ENCODE measurements at places on chromosomes 6 and 20.

- DNase-seq = no peak
Measured at GRCh38 chr20:52104546-52105441, 86.8 kb downstream of the ZFP64 start.

DNA sequence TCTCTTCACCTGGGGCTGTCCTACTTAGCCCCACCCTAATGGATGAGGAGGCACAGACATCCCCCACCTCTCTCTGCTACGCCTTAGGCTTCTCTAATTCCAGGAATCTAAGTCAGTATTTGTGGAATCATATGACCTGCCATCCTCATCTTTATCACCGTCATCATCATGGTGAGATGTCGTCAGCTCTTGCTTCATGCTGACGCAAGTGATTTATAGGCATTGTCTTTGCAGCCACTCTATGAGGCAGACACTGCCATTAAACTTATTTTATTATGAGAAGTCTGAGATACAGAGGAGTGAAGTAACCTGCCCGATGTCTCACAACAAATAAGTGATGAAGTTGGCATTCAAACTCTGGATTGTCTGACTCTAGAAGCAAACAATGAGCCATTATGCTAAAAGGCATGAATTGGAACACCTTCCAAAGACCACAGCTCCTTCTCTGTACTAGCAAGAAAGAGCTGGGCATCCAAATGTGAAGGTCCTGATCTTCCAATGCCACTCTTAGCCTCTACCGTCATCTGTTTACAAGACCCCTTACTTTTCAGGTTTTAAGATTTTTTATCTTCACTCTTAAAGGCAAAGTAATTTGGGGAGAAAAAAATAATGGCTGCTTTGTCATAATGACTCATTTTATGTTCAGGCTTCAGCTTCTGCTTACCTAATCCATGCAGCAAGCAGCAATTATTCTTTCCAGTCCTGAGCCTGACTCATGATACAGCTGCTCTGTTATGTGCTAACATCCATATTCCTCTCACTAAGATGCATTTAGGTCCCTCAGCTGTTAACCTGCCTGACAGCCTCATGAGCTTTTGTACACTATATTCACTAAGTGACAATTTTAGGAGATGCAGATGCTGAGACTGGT is 113.7 kb upstream of the BCLAF1 start:
- no peak for DNase-seq

DNA sequence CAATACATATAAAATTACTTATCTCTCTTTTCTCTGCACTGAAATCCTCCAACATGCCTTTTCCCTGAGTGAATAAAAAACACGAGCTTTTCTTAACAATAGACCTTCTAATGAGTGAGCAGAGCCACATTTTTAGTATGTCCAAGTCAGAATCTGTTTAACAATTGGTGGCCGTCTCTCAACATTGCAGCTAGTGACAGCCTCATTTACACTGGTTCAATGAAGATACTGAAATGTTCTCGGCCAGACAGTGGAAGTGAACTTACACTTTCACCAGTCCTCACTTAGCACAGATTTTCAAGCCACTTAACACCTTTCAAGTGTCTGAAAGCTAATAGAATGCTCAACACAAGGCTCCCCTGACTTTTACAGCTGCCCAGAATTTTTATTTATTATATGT is 767.1 kb downstream of the KIF16B start:
- DNase-seq = no peak

GRCh38 chr20:58149437-58150091 is 78.9 kb downstream of the ANKRD60 start:
- no peak for DNase-seq

DNA sequence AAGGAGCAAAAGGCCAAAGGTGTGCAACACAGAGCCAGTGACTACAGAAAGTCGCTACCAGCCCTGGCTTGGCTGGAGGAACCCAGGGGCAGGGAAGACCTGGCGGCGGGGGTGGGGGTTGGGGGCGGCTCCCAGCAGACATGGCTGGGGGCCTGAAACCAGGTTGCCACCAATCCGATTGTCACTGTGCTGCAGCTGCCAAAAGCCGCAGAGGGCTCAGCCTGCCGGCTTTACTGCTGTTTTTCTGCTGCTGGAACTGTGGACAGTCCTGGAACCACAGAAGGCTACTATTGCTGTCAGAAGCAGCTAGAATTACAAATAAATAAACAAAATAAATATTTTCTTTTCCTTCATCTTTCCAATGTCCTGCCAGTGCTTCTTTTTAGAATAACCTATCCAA is 25.7 kb upstream of the OGFRL1 start:
- no peak for DNase-seq

DNA sequence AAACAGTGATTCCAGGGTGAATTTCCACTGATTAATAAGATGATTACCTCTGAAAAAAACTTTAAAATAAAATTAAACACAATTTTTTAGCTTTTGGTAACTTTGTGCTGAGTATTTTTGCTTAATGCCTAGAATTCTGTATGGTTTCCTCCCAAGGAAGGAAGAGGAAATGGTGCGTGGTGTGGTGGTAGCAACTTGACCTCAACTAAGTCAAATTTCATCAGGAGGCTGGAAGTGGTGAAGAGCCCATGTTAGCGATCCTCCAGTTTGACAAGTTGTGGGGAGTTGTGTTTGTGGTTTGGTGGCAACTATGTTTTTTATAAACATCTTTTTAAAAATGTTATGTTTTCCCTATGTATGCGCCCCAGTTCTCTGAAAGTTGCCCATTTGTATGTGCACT is 5.0 kb upstream of the RTF2 start:
- DNase-seq = no peak

Measured in NCI-H1105 treated with DMSO at 0.1 percent for 48 hours (cell line).